ENCODE measurements at places on chromosomes 2 and 18.
A peak's percentile ranks its signal among the peaks of the same experiment; 100 is the strongest.

GRCh38 chr2:42050010-42050702 is 2.3 kb downstream of the PKDCC start:
- no peak for DNase-seq

GRCh38 chr2:141384676-141385075 is 746.1 kb downstream of the LRP1B start:
- no peak for DNase-seq

GRCh38 chr2:120206022-120206581 is 17.1 kb downstream of the TMEM185B start:
- peak; percentile 2 for DNase-seq

DNA sequence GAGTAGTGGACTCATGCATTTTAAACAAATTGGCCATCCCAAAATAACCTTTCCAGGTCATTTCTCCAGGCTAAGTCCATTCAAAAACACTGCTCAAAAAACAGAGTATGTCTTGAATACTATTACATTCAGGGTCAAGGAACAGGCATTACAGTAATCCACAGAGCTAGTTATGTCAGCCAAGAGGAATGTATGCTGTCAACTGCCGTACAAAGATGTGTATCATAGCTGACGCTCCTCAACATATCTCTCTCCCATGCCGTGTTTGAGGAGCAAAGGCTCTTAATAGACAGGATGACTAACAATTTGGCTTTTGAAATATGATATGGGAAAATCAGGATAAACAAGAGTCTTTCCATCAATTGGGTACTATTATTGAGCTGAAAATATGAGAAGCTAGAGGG is 68.8 kb upstream of the KCTD1 start:
- peak; percentile 76 for DNase-seq

- no peak for DNase-seq
These were observed 9.4 kb downstream of the FAM210A start for GRCh38 chr18:13716916-13717315.

DNA sequence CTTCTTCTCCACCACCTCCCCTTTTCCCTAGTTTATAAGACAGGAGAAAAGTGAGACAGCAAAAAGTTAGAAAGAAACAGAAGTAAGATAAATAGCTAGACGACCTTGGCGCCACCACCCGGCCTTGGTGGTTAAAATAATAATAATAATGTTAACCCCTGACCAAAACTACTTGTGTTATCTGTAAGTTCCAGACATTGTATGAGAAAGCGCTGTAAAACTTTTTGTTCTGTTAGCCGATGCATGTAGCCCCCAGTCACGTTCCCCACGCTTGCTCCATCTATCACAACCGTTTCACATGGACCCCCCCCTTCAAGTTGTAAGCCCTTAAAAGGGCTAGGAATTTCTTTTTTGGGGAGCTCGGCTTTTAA is 1.5 kb upstream of the BUB1 start:
- peak; percentile 45 for DNase-seq

GRCh38 chr2:220300806-220301205 is 673.4 kb downstream of the SLC4A3 start:
- peak; percentile 55 for DNase-seq

DNA sequence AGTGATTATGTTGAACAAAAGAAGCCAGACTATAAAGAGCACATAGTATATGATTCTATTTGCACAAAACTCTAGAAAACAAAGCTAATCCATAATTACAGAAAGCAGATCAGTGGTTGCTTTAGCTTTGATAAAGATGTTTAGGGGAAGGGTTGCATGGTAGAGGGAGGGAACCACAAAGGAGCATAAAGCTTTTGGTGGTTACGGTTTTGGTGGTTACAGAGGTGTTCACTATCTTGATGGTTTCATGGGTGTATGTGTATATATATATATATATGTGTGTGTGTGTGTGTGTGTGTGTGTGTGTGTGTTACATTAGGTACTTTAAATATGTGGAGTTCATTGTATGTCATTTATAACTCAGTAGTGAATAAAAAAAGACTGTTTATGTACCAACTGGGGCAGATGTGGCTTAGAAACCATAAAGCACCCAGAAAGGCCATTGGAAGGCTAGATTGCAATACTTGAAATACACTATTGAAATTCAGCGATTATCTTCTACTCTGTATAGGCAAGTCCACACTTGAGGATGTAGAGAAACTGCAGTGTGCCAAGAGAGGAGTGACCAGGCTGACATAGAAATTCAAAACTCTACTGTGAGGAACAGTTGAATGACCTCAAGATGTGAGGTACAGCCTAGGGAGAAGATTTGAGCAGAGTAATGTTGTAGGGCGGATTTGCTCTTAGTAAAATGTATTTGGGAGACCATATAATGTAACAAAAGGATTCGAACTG is 60.6 kb downstream of the CAB39 start:
- no peak for DNase-seq

DNA sequence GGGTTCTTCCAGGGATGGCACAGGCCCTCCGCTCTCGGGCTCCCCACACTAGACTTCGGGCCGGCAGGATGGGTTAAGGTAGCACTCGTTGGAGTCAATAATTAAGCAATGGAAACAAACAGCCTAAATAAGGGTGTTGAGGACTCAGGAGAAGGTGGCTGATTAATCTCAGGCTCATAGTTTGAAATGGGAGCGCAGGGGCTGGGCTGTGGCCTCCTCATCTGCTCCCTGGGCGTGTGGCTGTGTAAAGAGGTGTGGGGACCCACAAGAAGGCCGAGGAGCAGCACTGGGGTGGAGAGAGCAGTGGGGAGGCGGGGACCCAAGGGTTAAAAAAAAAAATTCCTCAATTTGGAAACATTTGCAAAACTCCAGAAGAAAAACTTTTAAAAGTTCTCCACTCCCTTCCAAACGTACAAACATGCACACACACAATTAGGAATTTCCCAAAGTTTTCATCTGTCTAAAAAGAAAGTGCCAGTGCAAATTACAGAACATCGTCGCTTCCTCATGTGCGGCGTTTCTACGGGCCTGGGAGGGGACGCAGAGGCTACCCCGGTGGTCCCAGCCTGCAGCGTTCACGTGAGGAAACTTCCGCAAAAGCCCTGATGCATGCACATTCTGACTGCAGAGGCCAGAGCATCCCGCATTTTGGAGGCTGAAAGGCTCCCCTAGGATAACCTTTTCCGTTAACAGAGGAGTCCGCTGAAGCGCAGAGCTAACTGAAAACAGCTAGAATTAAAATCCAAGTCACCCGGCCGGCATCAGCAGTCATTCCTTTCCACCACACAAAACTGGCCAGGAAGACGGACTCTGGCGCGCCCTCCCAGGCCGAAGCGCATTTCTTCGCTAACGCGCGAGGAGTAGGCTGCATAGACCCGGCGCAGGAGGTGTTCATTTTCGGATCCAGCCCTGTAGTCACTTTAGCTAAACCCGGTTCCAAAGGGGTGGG is 1.0 kb upstream of the TUBB6 start:
- no peak for DNase-seq

DNA sequence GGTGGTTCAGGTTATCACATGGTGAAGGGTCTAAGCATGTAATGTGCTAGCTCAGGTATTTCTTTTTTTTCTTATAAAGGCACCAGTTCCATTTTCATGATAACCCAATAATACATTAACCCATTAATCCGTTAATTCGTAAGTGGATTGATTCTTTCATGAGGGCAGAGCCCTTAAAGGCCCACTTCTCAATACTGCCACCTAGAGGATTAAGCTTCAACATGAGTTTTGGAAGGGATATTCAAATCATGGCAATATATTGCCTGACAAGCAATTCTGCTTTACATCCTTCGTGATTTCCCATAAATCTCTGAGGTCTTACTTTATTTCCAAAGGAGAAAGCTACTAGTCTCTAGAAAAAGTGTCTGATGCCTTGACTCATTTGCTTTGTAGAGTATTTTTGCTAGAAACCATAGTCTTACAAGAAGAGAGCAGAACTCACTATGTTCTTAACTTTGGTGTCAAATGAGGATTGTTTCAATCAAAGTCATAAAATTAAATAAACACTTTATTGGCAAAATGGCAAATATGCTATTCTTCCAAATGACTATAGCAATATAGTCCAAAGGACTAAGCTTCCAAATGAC is 271.3 kb downstream of the KCNS3 start:
- no peak for DNase-seq

- DNase-seq = no peak
These were observed 187.1 kb downstream of the NRP2 start for GRCh38 chr2:205869439-205869838.

DNA sequence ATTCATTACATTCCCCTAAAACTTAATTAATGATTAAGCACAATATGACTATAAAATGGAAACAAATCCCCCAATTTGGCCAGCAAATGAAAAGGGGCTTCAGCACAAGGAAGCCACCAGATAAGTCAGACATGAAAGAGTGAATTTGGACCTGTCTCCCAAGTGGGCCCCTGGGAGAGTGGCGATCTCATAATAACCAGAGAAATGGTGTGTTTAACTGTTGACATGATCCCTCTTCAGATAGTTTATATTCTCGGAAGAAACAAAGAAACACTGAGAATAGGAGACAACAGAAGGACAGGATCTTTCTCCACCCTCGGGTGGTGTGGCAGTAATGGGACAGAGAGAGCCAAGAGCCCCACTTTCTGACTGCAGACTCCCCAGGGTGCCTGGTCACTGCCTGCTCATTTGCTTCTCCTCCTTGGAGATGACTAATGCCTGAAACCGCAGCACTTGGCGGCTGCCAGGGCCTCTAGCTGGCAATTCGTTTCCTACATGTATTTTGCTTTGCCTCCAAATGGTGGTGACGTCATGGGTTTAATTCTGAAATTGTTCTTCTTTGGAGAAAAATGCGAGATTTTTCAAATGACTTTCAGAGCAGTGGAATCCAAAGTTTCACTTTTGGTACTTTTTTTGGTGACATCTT is 46.4 kb upstream of the SPP2 start:
- peak; percentile 95 for DNase-seq

DNA sequence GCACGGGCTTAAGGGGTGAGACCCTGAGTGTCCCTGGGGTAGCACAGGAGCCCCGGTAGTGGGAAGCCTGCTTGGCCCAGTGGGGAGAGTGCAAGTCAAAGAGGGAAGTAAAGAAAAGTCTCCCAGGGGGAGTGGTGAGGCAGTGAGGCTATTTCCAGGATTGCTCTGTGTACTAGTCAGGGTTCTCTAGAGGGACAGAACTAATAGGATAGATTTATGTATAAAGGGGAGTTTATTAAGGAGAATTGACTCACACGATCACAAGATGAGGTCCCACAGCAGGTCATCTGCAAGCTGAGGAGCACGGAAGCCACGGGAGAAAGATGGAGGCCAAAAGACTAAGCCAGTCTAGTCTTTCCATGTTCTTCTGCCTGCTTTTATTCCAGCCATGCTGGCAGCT is 45.5 kb downstream of the CMPK2 start:
- no peak for DNase-seq

- peak; percentile 94 for DNase-seq
These were observed 47.6 kb downstream of the ALPK2 start for GRCh38 chr18:58581265-58581664.

DNA sequence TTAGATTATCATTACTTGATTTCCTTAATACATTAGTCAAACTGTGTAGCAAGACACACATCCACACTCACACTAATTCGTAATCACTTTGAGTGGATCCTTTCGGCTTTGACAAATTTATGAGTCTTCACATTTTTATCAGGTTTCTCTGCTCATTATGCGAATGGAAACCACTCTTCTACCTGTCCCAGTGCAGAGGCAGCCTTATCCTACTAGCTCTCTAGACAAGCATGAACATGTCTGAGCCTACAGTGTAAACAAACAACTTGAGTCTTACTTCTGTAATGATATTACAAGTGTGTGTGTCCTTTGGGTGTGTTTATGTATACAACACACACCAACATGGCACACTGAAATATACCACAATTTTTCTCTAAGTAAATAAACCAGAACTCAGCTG is 361.9 kb upstream of the CHST9 start:
- DNase-seq = no peak

- no peak for DNase-seq
These were observed 52.4 kb downstream of the BCL2 start for GRCh38 chr18:63266888-63267790.

- peak; percentile 14 for DNase-seq
These were observed 3.4 kb downstream of the DUSP19 start for GRCh38 chr2:183081911-183082310.

GRCh38 chr18:75206452-75207309 is 2.3 kb downstream of the PTGR3 start:
- no peak for DNase-seq

GRCh38 chr2:144504218-144504641 is 15.7 kb downstream of the ZEB2 start:
- no peak for DNase-seq

DNA sequence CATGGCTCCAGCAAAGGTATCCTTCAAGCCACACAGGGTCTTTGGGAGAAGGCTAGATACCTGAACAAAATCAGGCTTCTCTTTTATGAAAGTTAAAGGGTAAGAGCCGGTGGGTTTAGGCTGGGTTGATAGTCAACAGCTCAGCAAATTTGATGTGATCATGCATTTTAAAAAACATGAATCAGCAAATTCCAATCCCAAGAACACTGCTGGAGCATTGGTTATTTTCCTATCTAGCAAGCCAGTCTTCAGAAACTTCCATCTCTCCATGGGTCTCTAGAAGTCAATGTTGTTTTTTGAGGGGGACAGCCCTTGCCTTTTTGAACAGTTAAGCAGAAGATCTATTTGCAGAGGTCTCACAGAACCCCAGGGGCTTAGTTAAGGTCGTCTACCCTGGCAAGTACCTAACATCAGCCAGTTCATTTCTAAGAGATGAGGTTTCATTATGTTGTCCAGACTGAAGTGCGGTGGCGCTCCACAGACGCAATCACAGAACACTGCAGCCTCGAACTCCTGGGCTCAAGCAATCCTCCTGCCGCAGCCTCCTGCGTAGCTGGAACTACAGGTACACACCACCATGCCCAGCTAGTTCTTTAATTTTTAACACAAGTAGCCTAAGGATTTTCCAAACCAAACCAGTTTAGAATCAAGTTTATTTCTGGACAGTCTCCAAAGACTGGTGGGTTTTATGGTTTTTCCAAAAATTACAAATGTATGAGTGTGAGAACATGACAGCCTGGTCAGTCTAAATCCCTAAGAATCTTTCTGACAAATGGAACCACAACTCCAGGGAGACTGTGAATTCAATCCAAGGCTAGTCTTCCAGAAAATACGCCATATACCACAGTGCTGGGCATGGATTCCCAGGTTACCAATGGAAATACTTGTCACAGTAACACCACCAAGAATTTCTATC is 4.1 kb upstream of the ZCCHC2 start:
- no peak for DNase-seq

DNA sequence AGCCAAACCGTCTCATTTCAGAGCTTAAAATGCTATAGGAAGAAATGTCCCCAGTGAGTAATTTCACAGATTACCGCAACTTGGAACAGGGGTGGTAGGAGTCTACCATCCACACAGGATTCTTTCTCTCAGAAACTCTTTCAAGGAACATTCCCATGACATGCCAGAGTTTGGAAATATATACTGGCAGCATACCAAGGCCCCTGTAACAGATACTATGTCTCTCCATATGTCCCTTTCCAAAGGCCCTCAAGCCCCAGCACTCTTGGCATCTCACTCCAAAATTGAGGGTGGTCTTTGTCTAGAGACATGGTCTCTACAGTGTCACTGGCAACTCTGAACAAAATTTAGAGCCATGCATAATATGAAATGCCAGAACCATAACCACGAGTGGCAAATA is 11.0 kb downstream of the FIGLA start:
- no peak for DNase-seq
